ENCODE measurements at places on chromosomes 12 and 14. TPM values are rescaled to one million over a fixed set of nuclear protein-coding genes. Genes with fewer than 3 reads are reported as not detected.

The KERA gene
- total RNA-seq, result not detected

The CD9 gene
- total RNA-seq, result 797 TPM

The CLEC9A gene
- total RNA-seq, result not detected

The ORAI1 gene
- 30.8 TPM for total RNA-seq

The IGF1 gene
- total RNA-seq, result 0.69 TPM

The BCL2L14 gene
- total RNA-seq, result not detected

The COX8C gene
- total RNA-seq, result not detected

The LEMD3 gene
- total RNA-seq, result 16.3 TPM

The ZNF891 gene
- total RNA-seq, result 0.30 TPM

The CD163 gene
- not detected for total RNA-seq

The HOXC11 gene
- not detected for total RNA-seq

The TAS2R30 gene
- total RNA-seq, result 0.20 TPM

The SLCO1B3 gene
- not detected for total RNA-seq

The KRT86 gene
- 0.10 TPM for total RNA-seq

The LIN7A gene
- total RNA-seq, result 0.07 TPM

The MYL2 gene
- 5.0 TPM for total RNA-seq

The DHRS4 gene
- total RNA-seq, result 64.4 TPM

The VRTN gene
- total RNA-seq, result not detected

The VDR gene
- total RNA-seq, result 0.60 TPM

The PTGDR gene
- not detected for total RNA-seq

The CPNE6 gene
- not detected for total RNA-seq

The KRT83 gene
- total RNA-seq, result not detected

The MYH6 gene
- total RNA-seq, result 0.05 TPM

The RPL6 gene
- 1,572 TPM for total RNA-seq

The B4GALNT1 gene
- total RNA-seq, result not detected

The GLI1 gene
- total RNA-seq, result not detected

The MGP gene
- 38.0 TPM for total RNA-seq

The KRT75 gene
- not detected for total RNA-seq

The CMA1 gene
- not detected for total RNA-seq
